Neural crest cell (in vitro differentiated cells): ENCODE measurements at places on chromosomes 5 and 9. TPM values are rescaled to one million over a fixed set of nuclear protein-coding genes. Genes with fewer than 3 reads are reported as not detected.

GRCh38 chr9:108755979-108756378 is 99.8 kb downstream of the ACTL7B start:
- DNase-seq, result no peak
- H3K27me3 ChIP-seq, result peaks cover 10% of the 10 kb centered on the region
- peaks cover 3% of the 10 kb centered on the region for H3K36me3 ChIP-seq

- H3K4me3 ChIP-seq, result no peak overlapping the region
- H3K27ac ChIP-seq, result no peak overlapping the region
- no peaks in the 10 kb centered on the region for H3K27me3 ChIP-seq
- no peak for DNase-seq
- H3K4me1 ChIP-seq, result peaks cover 9% of the 10 kb centered on the region
These were observed 262.3 kb downstream of the HSPA4 start for GRCh38 chr5:133314086-133314485.

DNA sequence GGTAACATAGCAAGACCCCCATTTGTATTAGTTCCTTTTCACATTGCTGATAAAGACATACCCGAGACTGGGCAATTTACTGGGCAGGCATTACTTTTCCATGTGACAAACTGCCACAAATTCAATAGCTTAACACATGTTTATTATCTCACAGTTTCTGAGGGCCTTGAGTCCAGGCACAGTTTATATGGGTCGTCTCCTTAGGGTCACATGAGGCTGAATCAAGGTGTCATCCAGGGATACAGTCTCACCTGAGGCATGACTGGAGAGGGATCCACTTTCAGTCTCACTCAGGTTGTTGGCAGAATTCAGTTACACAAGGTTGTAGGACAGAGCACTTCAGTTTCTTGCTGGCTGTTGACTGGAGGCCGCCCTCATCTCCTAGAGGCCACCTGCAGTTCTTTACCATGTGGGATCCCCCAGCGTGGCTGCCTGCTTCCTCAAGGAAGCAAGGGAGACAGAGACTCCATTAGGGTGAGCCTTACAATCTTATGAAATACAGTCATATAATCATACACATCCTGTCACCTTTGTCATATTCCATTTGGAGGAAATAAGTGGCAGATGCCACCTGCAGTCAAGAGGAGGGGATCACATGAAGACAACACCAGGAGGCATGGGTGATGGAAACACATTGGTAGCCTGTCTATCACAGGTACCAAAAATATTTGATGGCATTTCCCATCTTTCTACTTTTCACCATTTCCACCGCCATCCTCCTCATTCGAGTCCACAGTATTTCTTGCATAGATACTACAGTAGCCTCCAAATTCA is 15.1 kb upstream of the ERAP1 start:
- H3K4me3 ChIP-seq, result no peak overlapping the region
- no peak for DNase-seq
- no peaks in the 10 kb centered on the region for H3K27me3 ChIP-seq
- no peak overlapping the region for H3K27ac ChIP-seq
- H3K36me3 ChIP-seq, result no peaks in the 10 kb centered on the region

Gene MLANA
- total RNA-seq, result not detected in 2 replicates

DNA sequence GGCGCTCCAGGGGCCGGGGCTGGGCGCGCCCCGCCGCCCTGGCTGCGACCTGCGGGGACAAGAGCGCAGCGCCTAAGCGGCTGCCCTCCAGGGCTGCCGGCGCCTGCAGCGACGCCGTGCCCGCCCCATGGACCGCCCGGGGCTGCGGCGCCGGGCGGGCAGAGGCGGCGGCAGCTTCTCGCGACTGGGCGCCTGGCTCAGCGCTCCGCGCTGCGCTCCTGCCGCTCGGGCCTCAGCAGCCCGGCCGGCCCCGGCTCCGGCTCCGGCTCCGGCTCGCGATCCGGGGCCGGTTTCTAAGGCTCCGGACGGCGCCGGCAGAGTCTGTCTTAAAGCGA is at the start of gene PITX1:
TSS of gene PITX1 (minus strand) at position 328 of the 335 bp plus-strand sequence. CDS start 347 bp downstream, outside the sequence.
- peaks cover 20% of the 10 kb centered on the region for H3K4me1 ChIP-seq
- H3K36me3 ChIP-seq, result peaks cover 2% of the 10 kb centered on the region
- no peak for DNase-seq
- H3K27ac ChIP-seq, result no peak within 1 kb of the TSS

DNA sequence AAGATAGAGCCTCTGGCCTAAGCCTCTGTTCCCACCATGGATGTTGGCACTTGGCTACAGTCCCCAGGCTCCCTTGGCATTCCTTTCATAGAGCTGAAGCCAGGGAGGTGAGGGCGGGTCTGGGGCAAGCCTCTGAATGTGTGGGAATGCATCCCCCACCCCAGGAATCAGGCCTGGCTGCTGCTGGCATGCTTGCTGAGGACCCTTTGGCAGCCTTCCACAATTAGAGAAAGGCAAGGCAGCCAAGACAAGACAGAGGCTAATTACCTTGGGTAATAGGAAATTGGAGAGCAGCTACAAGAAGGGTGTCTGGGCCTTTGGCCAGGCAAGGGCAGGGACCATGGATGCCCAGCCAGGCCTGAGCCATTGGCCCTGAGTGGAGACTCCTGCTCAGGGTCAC is 204.4 kb upstream of the TRIM32 start:
- H3K4me1 ChIP-seq, result peaks cover 12% of the 10 kb centered on the region
- no peak overlapping the region for H3K4me3 ChIP-seq
- DNase-seq, result no peak

- H3K36me3 ChIP-seq, result no peaks in the 10 kb centered on the region
- no peak overlapping the region for H3K27ac ChIP-seq
- no peaks in the 10 kb centered on the region for H3K27me3 ChIP-seq
- H3K4me1 ChIP-seq, result peaks cover 26% of the 10 kb centered on the region
- H3K4me3 ChIP-seq, result no peak overlapping the region
These were observed 10.9 kb upstream of the NKD2 start for GRCh38 chr5:997711-998110.

DNA sequence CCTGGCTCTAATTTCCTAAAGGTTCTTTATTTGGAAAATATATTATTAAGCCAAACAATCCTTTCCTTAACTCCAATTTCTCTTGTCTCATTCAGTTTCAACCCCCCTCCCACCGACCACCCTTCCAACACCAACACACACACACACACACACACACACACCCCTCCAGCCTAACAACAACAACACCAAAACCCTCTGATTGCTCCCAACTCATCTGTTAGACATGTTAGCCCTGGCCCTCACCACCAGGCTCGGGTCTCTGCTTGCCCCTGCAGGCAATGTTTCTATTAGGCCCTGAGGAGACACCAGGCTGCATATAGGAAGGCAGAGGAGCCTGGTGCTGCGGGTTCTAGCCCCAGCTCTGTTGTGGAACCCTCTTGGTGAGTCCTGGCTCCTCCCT is 18.4 kb upstream of the TRAF1 start:
- peaks cover 19% of the 10 kb centered on the region for H3K4me1 ChIP-seq
- H3K4me3 ChIP-seq, result no peak overlapping the region
- no peaks in the 10 kb centered on the region for H3K36me3 ChIP-seq
- DNase-seq, result no peak
- no peaks in the 10 kb centered on the region for H3K27me3 ChIP-seq
- peak overlapping the region; percentile 54 for H3K27ac ChIP-seq

GRCh38 chr9:91783876-91784672 is 166.0 kb downstream of the ROR2 start:
- peaks cover 43% of the 10 kb centered on the region for H3K4me1 ChIP-seq
- H3K27me3 ChIP-seq, result no peaks in the 10 kb centered on the region
- H3K27ac ChIP-seq, result no peak overlapping the region
- H3K36me3 ChIP-seq, result peaks cover 11% of the 10 kb centered on the region
- H3K4me3 ChIP-seq, result no peak overlapping the region

- no peaks in the 10 kb centered on the region for H3K27me3 ChIP-seq
- H3K4me1 ChIP-seq, result peaks cover 10% of the 10 kb centered on the region
- no peak overlapping the region for H3K4me3 ChIP-seq
- no peaks in the 10 kb centered on the region for H3K36me3 ChIP-seq
- H3K27ac ChIP-seq, result no peak overlapping the region
These were observed 32.9 kb downstream of the PALM2AKAP2 start for GRCh38 chr9:109812818-109813281.

DNA sequence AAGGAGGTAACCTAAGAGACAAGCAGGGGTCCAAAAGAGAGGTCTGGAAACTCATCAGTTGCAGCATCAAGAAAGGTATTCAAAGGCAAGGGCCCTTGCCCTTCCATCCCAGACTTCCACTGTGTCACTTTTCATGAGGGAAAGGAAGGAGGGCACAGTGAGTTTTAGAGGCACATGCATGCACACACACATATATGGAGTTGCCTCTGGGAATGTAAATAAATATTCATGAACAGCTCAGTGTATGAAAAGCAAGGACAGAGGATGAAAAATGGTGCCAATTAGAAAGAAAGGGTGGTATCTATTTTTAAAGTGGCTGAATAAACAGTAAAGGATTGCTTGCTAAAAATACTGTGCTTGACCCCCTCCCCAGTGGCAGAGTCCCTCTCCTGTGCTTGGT is 105.3 kb upstream of the LRRTM2 start:
- H3K4me1 ChIP-seq, result peaks cover 7% of the 10 kb centered on the region
- no peaks in the 10 kb centered on the region for H3K27me3 ChIP-seq
- no peak overlapping the region for H3K4me3 ChIP-seq
- no peak overlapping the region for H3K27ac ChIP-seq
- H3K36me3 ChIP-seq, result no peaks in the 10 kb centered on the region

Gene S100Z
- total RNA-seq, result not detected in 2 replicates

GRCh38 chr5:104739503-104739902 is 1176.9 kb upstream of the NUDT12 start:
- DNase-seq, result no peak
- no peaks in the 10 kb centered on the region for H3K27me3 ChIP-seq
- H3K4me3 ChIP-seq, result no peak overlapping the region

GRCh38 chr5:176742246-176743105 is 67.9 kb upstream of the UNC5A start:
- no peaks in the 10 kb centered on the region for H3K36me3 ChIP-seq
- peak overlapping the region; percentile 4 for H3K4me3 ChIP-seq
- peaks cover 81% of the 10 kb centered on the region for H3K27me3 ChIP-seq
- peaks cover 32% of the 10 kb centered on the region for H3K4me1 ChIP-seq

GRCh38 chr9:100111235-100111634 is 12.2 kb downstream of the INVS start:
- no peak overlapping the region for H3K4me3 ChIP-seq
- H3K4me1 ChIP-seq, result peaks cover 7% of the 10 kb centered on the region
- DNase-seq, result no peak
- H3K27me3 ChIP-seq, result no peaks in the 10 kb centered on the region
- peaks cover 8% of the 10 kb centered on the region for H3K36me3 ChIP-seq
- peak overlapping the region; percentile 3 for H3K27ac ChIP-seq

DNA sequence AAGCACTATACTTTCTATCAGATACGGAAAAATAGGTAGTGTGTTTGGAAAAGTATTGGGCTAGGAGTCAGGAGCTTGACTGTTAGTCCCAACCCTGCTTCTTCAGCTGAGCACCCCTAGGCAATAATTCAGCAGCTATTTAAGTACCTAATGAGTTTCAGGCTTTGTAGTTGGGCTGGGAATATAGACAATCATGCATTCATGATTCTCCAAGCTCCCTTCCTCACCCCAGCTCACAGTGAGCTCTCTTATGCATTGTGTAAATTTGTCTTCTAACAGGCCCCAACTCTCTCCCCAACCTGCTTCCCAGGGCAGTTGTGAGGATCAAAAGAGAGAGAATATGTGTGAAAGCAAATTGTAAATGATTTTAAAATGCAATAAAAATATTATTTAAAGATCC is 201.2 kb downstream of the MSX2 start:
- H3K4me3 ChIP-seq, result peak overlapping the region; percentile 69
- H3K27me3 ChIP-seq, result no peaks in the 10 kb centered on the region
- DNase-seq, result no peak
- no peaks in the 10 kb centered on the region for H3K36me3 ChIP-seq
- peaks cover 26% of the 10 kb centered on the region for H3K4me1 ChIP-seq

- H3K27ac ChIP-seq, result peak overlapping the region; percentile 78
- peak overlapping the region; percentile 87 for H3K4me3 ChIP-seq
- no peaks in the 10 kb centered on the region for H3K36me3 ChIP-seq
- peaks cover 15% of the 10 kb centered on the region for H3K27me3 ChIP-seq
- peaks cover 42% of the 10 kb centered on the region for H3K4me1 ChIP-seq
These were observed 63.1 kb downstream of the CXXC5 start for GRCh38 chr5:139711067-139711905.

DNA sequence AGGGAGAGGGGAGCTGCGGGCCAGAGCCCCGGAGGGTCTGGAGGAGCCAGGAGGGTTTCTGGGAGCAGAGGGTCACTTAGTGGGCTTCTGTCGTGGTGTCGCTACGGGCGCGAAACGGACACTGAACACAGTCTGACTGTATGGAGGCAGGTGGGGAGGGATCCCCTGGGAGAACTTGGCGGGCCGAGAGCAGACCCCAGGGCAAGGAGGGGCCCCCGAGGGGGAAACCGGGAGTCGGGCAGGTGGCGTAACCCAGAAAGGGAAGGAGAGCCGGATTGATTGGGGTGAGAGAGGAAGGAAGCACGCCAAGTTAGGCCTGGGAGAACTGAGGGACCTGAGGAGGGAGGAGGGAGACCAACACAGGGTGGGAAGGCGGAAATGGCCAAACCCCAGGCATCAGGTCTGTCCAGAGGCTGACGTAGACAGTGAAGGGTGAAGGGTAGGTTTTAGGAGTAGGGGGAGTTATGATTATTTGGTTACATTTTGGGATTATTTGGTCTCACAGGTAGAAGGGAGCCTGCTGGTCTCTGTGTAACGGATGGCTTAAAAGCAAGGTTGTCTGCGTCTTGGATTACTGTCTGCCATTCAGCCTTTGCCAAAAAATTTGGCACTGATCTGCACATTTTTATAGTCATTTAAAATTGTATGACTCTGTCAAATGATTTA is 3.3 kb upstream of the MSMP start:
- peak; percentile 36 for DNase-seq
- peak overlapping the region; percentile 98 for H3K27ac ChIP-seq
- H3K36me3 ChIP-seq, result peaks cover 7% of the 10 kb centered on the region
- peaks cover 36% of the 10 kb centered on the region for H3K4me1 ChIP-seq

- DNase-seq, result no peak
- no peaks in the 10 kb centered on the region for H3K36me3 ChIP-seq
- H3K4me3 ChIP-seq, result no peak overlapping the region
These were observed 108.7 kb upstream of the SSBP2 start for GRCh38 chr5:81859624-81860023.

DNA sequence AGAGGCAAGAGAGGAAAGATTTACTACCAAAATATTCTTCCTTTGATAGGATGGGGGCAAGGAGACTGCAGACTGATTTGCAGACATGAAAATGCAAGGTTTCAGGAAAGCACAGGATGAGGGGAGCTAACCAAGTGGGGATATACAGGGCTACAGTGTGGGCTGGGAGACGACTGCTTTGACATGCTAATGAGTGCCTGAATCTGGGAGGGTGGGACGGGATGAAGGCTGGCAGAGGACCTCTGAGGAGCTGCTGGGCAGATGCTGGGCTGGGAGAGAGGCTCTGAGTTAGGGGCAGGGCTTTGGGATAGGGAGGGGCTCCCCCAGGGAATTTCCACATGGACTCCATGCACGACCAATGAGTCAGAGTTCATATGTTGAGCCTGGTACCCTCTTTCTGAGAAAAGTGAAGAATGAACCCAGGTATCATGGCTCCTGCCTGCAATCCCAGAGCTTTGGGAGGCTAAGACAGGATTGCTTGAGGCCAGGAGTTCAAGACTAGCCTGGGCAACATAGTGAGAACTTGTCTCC is 4.9 kb upstream of the CPLX2 start:
- H3K27ac ChIP-seq, result no peak overlapping the region
- H3K27me3 ChIP-seq, result peaks cover 34% of the 10 kb centered on the region
- H3K4me3 ChIP-seq, result no peak overlapping the region
- H3K36me3 ChIP-seq, result no peaks in the 10 kb centered on the region

Gene SLC25A48
- not detected in 2 replicates for total RNA-seq
